ENCODE measurements at places on chromosomes 1 and 21.

DNA sequence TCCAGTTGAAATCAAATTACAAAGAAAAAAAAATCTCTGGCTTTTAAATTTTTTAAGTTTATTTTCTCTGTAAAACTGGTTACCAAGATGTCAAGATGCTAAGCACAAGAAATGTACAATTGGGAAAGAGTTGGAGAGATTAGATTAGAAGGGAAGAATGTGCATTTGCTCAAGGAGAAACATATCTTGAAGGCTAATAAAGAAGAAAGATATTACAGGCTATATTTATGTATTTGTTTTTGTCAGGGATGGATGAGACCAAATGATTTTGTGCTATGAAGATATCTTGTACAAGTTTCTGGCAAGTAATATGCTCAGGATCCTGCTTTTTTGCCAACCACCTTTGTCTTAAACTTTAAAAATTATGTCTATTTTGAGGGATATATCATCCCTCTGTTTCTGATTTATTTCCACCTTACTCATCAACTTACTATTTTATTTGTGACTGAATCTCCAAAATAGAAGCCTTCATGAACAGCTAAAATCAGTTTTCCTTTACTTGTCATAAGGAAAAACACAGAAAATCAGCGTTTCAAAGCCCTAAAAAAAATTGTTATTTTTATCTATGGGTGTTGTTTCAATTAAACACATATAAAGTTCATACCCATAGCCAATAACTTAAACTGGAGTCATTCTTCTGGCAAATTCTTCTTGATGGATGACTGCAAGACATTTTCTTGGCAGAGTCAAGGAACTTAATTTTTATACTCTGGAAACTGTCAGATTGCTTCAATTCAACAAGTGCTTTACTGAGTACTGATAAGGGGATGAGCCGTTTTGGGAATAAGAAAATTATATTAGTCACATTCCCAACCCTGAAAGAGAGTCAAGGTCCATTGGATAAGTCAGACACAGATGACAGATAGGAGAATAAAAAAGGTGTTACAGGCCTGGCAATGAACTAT, 141.8 kb downstream of the CTH start:
- no peak for DNase-seq

DNA sequence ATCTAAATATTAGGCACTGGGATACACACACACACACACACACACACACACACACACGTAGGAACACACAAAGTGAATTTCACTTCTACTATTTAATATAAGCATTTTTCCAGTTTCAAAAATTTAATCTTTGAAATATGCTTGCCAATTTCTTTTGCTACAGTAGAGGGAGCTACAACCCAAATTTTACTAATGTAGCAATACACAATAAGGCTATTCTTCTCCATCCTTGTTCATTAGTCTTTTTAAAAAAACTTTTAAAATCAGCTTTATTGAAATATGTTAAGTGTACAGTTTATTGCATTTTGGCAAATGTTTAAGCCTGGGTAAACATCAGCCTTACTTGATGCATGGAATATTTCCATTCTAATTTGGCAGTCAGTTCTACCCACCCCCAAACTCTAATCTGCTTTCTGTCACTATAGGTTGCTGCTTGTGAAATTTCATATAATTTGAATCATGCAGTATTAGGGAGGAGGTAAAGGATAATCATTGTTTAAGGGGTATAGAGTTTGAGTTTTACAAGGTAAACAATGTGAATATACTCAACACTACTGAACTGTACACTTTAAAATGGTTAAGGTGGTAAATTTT, 93.0 kb upstream of the TENT5C start:
- peak; percentile 4 for DNase-seq

- no peak for DNase-seq
Observed at GRCh38 chr1:206050655-206051235, 2.2 kb upstream of the RHEX start.

DNA sequence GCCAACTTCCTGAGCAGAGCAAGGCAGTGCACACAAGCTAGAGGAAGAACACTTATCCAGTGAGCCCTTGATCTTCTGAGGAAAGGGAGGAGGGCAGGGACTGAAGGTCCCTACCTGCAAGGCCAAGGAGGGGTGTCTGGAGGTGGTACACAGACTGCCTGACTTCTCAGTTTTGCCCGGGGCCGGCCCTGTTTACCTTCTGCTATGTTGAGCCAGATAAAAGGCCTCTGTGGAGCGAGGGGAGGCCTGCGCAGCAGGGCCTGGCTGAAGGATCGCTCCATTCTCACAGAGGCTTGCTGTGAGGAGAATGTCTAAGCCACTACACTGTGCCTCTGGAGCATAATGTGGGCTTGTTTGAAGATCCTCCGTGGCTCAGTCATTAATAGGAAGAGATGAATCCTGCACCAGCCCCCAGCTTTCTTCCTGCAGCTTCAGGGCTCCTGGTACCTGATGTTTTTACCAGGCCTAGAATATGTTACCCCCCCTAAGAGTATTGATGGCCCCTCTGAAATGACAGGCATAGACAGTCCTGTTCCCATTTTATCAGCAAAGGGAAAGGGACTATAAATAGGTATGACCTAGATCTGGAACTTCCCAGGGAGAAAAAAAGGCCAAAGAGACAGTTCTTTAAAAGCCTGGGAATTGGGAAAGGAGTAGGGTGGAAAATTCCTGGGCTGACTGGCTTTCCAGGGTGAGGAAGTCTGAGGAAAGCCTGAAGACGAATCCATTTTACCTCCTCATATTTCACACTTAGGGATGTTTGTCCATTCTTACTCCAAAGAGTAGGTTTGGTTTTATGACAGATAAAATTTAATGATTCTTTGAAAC, 4.7 kb downstream of the POGK start:
- no peak for DNase-seq

DNA sequence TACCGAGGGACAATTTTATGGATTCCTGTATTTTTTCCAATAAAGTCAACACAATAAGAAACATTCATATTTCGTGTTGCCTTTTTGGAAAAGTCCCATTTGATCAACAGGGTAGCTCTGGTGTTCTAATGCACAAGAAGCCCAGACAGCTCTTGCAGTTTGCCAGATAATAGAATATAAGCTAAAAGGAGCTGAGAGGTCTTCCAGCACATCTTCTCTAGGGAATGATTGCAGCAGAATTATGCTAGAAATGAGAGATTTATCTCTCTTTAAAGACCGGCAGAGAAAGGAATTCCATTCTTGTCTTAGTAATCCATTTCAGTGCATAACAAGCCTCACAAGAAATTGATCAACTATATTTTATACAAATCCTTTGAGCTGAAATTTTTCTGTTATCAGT, 25.0 kb upstream of the DDX59 start:
- no peak for DNase-seq

GRCh38 chr1:43349594-43350306, 9.0 kb upstream of the CDC20 start:
- no peak for DNase-seq

GRCh38 chr1:204170494-204171155, 4.5 kb upstream of the REN start:
- no peak for DNase-seq

DNA sequence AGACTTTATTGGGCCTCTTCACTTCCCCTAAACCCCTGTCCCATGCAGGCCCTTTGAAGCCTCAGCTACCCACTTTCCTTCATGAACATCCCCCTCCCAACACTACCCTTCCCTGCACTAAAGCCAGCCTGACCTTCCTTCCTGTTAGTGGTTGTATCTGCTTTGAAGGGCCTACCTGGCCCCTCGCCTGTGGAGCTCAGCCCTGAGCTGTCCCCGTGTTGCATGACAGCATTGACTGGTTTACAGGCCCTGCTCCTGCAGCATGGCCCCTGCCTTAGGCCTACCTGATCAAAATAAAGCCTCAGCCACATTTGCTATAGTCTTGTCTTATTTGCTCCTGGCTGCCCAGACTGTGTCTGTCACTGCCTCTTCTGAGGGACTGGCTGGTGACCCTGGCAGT, 5.5 kb downstream of the GSTM4 start:
- DNase-seq, result no peak

DNA sequence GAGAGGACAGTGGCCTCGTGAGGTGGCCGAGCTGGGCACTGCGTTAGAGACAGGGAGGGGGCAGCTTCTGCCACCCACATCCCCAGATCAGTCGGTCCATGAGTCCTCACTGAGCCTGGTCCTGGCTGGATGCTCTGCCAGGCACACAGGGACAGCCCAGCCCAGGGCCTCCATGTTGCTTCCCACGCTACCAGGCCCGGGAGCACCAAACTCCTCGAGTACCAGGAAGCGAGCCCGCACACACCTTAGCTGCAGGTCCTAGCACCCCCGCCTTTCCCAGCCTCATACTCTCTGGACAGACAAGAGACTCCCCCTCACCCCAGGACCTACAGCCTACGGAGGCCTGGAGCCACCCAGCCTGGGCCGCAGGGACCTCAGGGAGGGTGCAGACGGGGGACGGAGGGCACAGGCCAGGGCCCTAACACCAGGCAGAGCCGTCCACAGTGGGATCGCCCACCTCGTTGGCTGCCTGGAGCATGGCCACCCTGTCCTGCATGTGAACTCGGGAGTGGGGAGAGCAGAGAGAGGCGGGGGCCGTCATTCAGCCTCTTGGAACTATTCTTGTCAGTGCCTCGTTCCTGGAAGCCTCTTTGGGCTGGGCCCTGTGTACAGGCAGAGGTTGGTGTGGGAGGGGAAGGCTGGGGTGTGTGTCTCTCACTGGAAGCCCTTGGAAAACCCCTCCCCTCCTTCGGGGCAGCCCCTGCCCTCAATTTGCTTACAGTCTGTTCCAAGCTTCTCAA, 90.9 kb upstream of the RUNX3 start:
- no peak for DNase-seq

DNA sequence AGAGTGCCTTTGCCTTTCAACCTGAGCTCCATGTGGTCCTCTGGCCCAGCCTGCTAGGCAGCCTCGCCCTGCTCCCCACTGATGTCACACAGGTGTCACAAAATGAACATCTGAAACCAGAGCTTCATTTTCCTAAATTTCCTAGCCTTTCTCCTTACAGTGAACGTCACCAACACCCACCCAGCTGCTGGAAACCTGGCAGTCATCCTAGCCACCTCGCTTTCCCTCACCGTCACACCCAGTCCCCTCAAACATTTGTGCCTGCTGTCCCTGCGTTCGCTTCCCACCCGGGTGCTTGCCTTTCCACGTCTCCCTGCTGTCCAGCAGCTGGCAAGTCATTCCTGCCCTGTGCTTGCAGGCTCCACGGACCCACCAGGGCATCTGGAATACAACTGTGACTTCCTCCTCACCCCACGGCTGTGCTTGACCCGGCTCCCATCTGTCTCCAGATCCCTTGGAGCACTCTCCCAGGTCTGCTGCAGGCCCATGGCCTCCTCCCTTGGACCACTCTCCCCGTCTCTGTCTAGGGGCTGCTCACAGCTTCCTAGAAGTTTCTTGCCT, 23.5 kb downstream of the ADARB1 start:
- no peak for DNase-seq

DNA sequence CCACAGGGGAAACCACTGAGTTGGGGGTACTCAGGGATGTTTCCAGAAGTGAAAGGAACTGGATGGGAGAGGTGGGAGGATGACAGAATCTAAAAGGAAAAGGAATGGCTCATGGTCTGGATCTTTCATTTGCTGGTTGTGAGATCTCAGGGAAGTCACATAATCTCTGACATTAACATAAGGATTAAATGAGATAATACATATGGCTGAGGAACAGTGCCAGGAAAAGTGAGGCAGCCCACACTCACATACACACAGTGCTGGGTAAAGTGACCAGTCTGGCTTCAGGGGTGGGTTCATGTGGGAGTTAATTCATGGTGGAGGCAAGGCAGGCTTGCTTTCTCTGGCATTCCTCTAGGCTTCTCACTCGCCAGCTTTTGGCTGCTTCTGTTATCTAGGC, 3.9 kb upstream of the PTCH2 start:
- DNase-seq, result no peak

- DNase-seq, result peak; percentile 42
Observed at GRCh38 chr1:32900956-32901822, at the start of gene TMEM54. Gene TMEM54, minus strand, starts transcription at chr1:32901389. Its CDS starts 151 bp downstream, at chr1:32901238.

- DNase-seq, result no peak
Observed at GRCh38 chr1:11761988-11762406, at the start of gene C1orf167. Gene C1orf167, plus strand, starts transcription at chr1:11762193. Its CDS starts 2,208 bp downstream, at chr1:11764401.

- no peak for DNase-seq
Observed at GRCh38 chr1:29122682-29123052, 1.0 kb downstream of the TMEM200B start.

- no peak for DNase-seq
Observed at GRCh38 chr1:42006836-42007235, 88.1 kb upstream of the HIVEP3 start.

All from NCI-H345 (cell line).